Ecto neural progenitor cell (in vitro differentiated cells): ENCODE measurements at places on chromosomes 12 and 14.

GRCh38 chr14:50607181-50607580 is 47.2 kb downstream of the ATL1 start:
- DNase-seq = no peak

DNA sequence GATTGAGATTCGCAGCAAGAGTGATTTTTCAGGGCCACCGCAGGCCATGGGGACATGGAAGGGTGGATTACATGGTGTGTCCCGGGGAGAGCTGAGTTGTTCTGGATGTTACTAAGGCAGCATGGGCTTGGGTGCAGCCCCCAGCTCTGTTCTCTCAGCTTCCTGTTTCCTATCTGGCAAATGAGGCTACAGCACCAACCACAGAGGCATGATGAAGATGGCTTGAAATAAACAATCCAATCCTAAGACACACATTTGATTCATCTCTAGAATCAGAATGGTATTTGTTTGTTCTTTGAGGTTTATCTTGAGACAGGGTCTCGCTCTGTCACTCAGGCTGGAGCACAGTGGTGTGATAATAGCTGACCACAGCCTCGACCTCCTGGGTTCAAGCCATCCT is 21.6 kb downstream of the GLTP start:
- no peak for DNase-seq

- DNase-seq = no peak
Observed at GRCh38 chr12:94754653-94755052, 104.3 kb upstream of the TMCC3 start.

GRCh38 chr12:108881953-108882352 is 2.1 kb downstream of the DAO start:
- no peak for DNase-seq

DNA sequence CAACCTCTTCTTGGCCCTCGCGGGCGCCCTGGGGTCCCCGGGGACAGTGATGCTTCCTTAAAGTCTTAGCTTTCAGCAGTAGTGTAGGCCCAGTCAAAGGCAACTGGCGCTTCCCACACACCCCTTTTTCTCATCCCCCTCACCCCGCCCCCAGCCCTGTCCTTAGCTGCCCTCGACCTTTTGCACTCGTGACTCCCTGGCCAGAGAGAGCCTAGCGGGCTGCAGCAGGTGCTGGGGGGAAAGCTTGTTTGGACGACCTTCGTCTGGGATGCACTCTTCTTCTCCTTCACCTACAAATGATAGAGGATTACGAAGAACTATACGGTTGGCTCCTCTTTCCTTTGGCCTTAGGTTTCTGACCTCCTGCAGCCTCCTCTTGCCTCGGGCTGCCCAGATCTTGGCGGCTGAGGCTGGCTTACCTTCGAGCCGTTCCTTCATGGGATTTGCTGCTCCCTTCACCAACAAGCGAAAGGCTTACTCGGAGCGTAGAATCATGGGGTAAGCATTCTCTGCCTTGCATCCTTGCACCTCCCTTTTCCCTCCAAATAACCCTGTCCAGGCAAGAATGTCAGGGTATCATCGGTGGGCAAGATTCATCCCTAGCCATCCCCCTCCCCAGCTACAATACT is 815 bp downstream of the COQ10A start:
- no peak for DNase-seq

GRCh38 chr12:46401662-46402061 is 29.1 kb upstream of the SLC38A2 start:
- no peak for DNase-seq

DNA sequence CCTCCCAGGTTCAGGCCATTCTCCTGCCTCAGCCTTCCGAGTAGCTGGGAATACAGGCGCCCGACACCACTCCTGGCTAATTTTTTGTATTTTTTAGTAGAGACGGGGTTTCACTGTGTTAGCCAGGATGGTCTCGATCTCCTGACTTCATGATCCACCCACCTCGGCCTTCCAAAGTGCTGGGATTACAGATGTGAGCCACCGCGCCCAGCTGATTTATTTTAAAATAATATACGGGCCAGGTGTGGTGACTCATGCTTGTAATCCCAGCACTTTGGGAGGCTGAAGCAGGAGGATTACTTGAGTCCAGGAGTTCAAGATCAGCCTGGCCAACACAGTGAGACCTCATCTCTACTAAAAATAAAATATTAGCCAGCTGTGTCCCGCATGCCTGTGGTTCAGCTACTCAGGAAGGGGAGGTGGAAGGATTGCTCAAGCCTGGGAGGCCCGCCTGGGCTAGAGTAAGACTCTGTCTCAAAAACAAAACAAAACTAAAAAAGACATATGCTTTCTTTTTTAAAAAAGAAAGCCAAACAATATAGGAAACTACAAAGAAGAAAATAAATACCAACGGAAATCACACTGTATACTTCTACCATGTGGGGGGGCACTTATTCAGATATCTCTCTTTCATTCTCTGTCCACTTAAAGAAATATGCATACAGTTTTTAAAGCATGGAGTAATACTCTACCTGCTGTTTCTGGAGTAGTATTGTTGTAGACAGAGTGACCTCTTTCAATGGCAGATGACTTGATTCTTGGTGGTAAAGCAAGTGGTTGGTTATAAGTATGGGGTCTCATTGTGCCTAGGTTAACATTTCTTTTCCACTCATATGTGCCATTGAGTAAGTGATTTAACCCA is 930 bp upstream of the MIA2 start:
- DNase-seq = no peak

- DNase-seq = no peak
Observed at GRCh38 chr12:53677800-53678148, 1.9 kb upstream of the ATP5MC2 start.

GRCh38 chr12:54416687-54417603 is 2.1 kb downstream of the ITGA5 start:
- no peak for DNase-seq

DNA sequence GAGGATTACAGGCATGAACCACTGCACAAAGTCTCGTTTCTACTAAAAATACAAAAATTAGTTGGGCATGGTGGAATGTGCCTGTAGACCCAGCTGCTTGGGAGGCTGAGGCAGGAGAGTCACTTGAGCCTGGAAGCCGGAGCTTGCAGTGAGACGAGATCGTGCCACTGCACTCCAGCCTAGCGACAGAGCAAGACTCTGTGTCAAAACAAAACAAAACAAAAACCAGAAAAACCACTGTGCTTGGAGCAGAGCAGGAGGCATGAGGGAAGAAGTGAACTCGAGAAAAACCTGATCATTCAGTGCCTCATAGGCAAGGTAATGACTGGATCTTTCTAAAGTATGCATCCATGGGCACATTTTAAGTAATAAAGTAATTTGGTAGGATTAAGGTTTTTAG is 487.8 kb downstream of the KCNH5 start:
- no peak for DNase-seq

- no peak for DNase-seq
Observed at GRCh38 chr14:52380294-52380693, 66.2 kb downstream of the PTGER2 start.

DNA sequence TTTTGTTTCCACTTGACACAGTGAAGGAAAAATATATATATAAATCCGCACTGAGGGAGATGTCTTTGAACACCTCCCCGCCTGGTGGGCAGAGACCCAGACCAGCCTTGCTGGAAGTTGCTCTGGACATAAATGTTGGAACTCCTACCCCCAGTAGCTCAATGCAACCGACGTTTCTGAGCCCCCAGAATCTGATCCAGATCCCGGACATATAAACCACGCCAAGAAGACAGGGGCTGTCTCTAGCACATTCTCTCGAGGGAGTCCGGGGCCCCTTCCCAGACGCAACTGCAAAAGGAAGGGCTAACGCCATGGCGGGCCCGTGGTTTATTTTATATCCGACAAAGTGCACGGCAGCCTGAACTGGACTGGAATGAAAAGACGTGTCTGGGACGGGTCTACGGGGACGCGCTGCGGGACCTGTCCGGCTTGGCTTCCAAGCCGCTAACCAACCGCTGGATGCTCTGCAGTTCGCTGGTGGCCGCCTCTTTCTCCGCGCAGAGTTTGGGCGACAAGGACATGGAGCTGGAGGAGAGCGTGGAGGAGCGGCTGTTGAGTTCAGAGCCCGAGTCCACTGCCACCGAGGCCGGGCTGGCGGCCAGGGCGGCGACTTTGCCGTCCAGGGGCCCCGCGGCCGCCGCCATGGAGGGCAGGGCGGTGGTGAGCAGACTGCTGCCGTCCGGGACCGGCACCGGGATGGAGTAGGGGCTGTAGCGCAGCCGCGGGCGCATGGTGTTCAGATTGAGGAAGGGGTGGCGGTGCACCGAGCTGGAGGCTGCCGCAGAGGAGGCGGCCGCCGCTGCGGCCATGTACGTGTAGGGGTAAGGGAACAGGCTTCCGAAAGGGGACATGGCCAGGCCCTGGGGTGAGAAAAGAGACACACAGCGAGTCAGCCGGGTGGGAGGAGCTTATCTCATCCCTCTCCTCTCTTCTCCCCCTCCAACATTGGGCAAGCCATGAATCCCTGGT is 12.2 kb downstream of the TBX3 start:
- DNase-seq = peak; percentile 79

GRCh38 chr12:100995201-100995600 is 200.6 kb downstream of the ANO4 start:
- no peak for DNase-seq

GRCh38 chr14:71362920-71363584 is 455.8 kb downstream of the PCNX1 start:
- no peak for DNase-seq

DNA sequence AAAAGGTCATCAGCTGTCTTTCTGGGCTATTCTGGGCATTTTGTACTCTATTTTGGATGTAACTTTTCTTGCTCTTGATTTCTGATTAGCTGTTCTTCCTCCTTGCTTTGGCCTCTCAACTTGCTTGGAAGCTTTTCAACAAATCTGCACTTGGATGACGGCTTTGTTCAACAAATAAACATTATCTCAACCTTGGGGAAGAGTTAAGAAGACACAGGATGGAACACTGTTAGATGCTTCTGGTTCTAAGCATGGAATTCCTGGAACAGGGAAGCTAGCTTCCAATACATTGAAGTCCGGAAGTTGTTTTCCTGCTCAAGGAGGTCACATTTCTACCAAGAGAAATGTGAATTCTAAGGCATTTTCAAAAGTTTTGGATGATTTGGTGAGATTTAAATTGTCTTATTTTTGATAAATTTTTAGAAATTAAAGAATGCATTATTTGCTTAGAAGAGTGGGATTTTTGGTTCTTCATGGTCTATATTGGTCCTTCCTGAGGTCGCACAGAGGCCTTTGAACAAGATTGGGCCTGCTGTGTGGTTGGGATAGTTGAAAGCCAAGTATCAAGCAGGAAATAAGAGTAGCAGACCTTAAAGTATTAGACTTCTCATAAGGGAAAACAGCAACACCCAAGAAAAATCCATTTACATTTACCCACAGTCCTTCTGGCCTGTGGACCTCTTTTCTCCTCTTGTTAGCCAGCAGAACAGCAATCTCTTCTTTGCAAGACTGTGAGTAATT is 59.2 kb downstream of the PPFIBP1 start:
- DNase-seq = no peak

GRCh38 chr14:55133416-55133815 is 4.4 kb downstream of the LGALS3 start:
- DNase-seq = no peak

DNA sequence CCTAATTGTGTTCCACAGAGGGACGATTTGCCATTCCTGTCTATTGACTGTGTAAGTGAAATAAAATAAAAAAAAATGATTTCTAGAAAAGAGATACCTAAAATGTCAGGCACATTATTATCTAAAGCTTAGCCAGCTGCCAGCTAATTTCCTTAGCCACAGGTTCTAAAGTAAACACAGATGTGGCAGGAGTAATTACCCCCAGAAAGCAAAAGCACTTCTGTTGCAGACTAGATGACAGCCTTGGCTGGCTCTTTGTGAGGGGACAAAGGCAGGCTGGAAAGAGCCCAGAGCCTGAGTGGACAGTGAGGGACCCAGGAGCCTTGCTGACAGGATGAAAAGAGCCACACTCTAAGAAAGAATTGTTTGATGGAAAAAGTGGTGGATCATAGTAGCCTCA is 418.1 kb downstream of the LRIG3 start:
- peak; percentile 62 for DNase-seq

GRCh38 chr12:49543914-49544815 is 5.3 kb downstream of the KCNH3 start:
- no peak for DNase-seq

- DNase-seq = no peak
Observed at GRCh38 chr12:123491481-123491880, 33.5 kb downstream of the SNRNP35 start.

DNA sequence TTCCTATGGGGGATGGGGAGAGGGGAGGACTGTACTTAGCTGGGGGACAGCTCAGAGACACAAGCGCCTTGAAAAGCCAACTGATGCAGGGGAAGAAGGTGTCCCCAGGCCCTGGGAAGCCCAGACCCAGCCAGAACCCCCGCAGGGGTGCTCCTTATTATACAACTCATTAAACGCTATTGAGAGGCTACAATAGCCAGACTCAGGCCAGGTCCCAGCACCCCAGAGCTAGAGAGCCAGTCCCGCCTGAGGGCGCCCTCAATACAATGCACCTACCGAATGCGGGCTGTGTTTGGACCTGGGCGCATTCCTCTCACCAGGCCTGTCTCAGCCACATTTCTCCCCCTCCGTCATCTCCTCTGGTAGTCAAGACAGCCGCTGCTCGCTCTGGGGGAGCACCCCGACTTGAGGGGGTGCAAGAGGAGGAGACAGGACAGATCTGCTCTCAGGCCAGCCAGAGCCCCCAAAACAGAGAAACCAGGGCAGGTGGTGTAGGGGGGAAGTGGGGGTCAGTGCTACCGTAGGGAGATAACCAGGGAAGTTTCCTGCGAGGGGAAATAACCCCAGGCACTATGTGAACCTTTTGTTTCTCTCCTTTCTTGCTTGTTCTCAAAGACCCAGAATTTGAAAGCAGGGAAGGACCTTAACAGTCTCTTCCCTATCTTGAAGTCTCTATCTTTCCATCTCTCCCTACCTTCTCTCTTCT is 6.1 kb upstream of the ASIC1 start:
- DNase-seq = peak; percentile 77

DNA sequence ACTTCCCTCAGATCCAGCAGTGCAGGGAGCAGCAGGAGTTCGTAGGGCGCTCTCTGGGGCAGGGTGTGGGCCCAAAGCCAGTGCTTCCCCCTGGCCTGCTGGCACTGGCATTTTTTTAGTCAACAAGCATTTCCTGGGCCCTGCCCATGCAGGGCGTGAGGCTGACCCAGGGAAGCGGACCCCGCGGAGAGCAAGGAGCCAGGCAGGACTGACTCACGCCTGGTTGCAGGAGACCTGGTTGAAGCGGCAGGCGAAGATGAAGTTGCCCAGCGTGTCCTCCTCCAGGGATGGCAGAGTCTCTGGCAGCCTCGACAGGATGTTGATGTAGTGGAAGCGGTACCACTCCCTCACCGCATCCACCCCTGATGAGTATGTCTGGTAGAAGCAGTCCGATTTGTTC is 13.5 kb downstream of the SCNN1A start:
- DNase-seq = no peak

DNA sequence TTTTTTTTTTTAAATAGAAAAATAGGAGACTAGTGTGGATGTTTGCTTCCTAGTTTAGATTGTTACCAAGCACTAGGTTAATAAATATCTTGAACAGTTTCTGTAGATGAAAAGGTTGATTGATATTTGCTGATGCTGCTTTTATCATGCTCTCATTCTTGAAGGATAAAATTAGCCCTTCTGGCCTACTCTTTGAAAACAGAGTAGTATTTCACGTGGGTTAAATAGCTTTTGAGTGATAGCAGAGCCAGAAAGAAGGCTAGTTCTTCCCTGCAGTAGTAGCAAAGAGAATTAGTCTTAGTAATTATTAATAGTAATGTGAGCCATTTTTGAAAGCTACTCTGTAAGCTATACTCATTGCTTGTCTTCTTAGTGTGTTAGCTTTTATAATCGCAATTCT is 5.2 kb downstream of the NEDD1 start:
- no peak for DNase-seq
